Activated CD4-positive, alpha-beta T cell treated with anti-CD3 and anti-CD28 coated beads for 36 hours (primary cell): ENCODE measurements at places on chromosomes 12 and 14. TPM values are rescaled to one million over a fixed set of nuclear protein-coding genes. Genes with fewer than 3 reads are reported as not detected.

DNA sequence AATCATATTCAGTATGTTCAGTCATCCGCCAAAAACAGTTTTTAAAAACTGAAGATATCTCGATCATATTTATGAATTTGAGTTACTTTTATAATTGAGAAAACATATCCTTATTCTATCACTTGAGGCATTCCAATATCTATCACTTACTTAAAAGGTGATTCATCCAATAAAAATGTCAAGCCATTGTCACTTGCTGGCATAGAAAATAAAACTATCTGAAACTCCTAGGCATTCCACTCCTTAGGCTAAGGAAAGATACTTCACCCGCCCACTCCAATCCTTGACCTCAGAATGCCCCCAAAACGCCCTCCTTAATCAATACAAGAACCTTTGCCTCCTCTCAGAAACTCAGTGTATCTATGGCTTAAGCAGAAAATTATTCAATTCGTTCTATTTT, 51.3 kb upstream of the AMIGO2 start:
- DNase-seq = no peak

GRCh38 chr12:46187023-46187422, 81.8 kb downstream of the SLC38A1 start:
- DNase-seq = no peak

DNA sequence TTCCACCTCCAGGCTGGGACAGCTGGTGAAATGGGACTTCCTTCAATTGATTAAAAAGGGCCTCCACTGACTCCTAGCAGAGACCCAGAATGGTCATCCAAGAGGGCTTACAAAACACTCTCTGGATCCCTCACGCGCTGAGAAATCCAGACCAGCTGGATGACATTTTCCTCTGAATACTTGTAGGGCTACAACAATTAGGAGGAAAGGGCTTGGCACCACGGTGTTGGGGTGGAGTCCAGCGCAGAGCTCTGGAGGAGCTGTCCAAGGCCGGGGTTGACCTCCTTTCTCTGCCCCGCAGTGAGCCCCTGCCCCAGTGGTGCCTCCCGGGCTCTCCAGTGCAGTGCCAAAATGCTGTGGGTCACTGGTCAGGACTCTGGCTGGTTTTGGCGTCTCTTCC, 189.0 kb upstream of the CCND2 start:
- DNase-seq = no peak

GRCh38 chr14:43041976-43042375, 1435.3 kb downstream of the LRFN5 start:
- no peak for DNase-seq

DNA sequence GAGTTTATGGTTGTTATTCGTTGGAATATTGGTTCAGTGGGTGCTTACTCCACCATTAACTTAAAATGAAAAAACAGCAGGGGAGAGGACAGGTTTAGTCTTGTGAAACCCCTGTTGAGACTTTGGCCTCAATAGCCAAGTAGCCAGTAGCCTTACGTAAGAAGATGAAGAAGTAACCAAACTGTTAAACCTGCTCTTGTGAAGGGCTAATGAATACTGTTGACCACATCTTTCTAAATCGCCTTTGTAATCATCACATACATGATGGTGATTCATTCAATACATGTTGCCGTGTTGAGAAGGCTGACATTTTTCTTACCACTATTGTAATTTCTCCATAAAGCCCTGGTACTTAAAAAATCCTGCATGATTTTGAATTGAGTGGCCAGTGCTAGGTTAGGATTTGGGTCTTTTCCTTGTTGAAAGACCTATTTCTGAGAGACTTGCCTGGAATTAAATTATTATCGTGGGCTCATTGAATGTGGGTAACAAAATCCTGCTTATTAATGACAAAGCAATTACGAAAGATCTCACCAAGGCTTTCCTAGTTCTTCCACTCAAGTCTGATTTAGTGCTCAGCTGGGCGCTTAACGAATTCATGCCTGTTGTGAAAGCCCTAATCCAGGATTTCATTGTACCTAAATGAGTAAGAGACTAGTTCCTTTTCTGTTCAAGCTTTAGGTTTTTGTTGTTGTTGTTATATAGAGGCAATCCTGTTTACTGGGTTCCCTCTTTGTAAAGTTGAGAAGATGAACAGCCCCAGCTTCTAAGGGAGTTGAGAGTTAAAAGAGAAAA, 333.1 kb downstream of the FUT8 start:
- DNase-seq = no peak

GRCh38 chr14:93705513-93706156, 82.7 kb downstream of the PRIMA1 start:
- DNase-seq = no peak

GRCh38 chr12:25970082-25970481, 11.6 kb downstream of the RASSF8 start:
- DNase-seq = no peak

DNA sequence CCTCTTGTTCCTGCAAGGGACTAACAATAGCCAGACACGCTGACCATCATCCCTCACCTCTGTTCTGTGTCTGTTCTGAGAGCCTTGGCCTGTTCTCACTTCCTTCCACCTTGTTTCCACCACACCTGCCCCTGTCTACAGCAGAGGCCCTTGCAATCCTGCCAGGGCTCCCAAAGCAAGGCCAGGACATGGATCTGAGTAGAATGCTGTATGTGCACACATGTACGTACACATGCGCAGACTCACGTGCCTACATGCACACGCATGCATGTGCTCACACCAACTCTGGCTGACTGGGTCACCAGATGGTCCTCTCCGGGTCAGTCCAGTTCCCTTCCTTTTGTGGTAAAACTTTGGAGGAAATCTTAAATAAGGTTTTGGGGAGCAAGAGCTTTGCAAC, 133.0 kb upstream of the C14orf180 start:
- DNase-seq = no peak

GRCh38 chr12:15910468-15910863, 666 bp upstream of the DERA start:
- DNase-seq = no peak

Gene TMEM119
- 0.28 TPM for total RNA-seq

Gene CLMN
- 0.75 TPM for total RNA-seq

Gene ACSM4
- total RNA-seq = not detected

Gene SLC7A7
- total RNA-seq = 0.50 TPM

Gene TAS2R46
- 0.46 TPM for total RNA-seq

Gene OTX2
- not detected for total RNA-seq
